Activated T-cell treated with anti-CD3 and anti-CD28 coated beads for 4 hours (primary cell): ENCODE measurements at places on chromosomes 13 and 19.
A peak's percentile ranks its signal among the peaks of the same experiment; 100 is the strongest.

DNA sequence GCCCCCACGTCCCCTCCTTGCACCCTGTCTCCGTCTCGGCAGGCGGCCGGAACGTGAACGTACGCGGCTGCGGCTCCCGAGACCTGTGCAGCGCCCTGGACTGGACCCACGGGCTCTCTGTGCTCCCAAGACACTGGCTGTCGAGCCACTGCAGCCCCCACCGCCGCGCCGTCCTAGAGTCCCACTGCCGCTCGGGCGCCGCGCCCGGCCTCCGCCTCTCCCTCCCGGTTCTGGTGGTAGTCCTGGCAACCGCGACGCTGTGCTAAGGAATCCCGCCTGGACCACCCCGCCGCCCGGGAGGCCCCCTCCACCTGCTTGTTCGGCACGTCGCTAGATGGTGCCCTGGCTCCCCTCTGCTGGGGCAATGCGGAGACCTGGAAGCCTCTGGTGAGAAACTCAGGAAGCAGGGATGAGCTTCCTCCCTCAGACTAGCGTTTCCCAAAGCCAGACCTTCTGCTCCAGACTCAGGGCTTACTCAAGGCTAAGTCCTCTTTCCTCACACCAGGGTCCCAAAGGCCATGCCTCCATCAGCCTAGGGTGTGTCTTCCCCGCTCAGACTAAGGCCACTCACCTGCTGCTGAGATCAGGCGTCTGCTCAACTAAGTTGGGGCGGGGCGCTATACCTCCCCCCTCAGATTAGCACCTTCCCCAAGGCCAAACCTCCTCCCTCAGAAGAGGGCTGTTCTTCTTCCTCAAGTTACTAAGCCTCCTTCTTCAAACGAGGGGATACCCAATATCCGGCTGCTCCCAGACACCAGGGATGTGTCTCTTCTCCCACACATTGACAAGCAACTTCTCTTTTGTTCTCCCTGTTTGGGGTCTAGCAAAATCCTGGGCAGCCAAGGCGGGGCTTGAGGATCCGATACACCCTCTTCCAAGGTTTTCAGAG lies 16.1 kb upstream of the IRGC start:
- DNase-seq, result no peak

DNA sequence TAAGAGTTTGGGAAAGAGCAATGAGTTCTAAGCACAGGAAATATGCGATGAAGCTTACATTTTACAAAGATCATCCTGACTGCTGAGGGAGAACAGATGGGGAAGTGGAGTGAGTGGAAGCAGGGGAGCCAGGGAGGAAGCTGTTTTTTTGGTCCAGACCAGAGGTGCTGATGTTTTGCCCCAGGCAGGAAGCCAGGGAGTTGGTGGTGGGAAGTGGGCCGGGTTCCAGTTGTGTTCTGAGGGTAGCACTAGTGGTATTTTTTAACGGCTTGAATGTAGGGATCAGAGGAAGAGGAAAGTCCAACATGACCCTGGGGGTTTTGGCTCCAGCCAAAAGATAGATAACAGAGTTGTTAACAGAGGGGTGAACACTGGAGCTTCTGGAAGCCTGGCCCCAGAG lies 20.7 kb upstream of the OLFM4 start:
- no peak for DNase-seq

- no peak for DNase-seq
Observed at GRCh38 chr13:100440751-100441425, 147.7 kb downstream of the GGACT start.

GRCh38 chr13:48624858-48625257 lies 28.9 kb upstream of the CYSLTR2 start:
- no peak for DNase-seq

DNA sequence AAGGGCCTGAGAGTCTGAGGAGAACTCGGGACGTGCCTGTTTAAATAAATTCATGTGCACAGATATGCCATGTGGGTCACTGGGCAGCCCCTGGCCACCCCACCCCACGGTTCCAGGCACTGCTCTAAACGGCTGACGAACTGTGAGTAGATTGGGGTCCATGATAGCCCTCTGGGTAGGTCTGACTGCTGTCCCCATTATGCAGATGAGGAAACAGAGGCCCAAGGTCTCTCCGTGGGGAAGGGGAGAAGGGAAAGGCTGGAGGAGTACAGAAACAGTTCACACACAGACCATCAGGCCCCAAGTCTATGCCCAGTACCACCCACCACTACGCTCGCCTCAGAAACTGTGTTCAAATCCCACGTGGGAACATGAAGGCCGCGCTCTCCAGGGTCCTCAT lies 14.1 kb downstream of the ZNF787 start:
- DNase-seq, result no peak

DNA sequence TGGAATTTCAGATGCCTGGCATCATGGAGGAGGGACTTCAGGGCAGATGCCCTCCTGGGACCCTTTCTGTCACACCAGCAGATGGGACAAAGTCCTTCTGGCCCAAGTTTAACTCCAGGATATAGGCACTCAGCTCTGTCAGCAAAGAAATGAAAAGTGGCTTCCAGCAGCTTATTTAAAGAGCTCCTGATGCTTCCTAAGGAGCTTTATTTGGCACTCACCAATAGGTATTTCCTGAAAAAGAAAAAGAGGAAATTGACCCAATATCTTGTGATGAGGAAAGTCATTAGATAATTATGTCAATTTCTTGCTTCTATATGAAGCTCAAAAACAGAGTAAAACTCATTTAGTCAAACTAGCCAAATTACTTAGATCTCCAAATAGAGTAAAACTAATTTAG lies 224.6 kb downstream of the RAP2A start:
- no peak for DNase-seq

GRCh38 chr19:49165865-49166301 lies 8.3 kb downstream of the TRPM4 start:
- DNase-seq, result no peak

DNA sequence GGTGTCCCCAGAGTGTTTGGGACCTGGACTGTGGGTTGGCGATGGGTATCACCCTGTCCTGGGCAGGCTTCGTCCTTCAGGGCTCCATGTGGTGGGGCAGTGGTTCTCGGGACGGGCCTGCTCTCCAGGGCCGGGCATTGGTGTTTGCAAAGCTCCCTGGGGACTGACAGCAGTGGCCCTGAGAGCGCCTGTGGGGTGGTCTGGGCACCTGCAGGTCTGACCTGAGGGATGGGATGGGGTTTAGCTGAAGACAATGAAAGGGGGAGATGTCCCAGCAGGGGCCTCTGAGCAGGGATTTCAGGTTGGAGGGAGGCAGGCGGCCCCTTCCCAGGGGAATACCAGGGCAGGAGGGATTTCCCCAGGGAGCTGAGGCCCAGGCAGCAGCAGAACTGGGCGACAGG lies 68.3 kb upstream of the MCF2L start:
- DNase-seq, result no peak

DNA sequence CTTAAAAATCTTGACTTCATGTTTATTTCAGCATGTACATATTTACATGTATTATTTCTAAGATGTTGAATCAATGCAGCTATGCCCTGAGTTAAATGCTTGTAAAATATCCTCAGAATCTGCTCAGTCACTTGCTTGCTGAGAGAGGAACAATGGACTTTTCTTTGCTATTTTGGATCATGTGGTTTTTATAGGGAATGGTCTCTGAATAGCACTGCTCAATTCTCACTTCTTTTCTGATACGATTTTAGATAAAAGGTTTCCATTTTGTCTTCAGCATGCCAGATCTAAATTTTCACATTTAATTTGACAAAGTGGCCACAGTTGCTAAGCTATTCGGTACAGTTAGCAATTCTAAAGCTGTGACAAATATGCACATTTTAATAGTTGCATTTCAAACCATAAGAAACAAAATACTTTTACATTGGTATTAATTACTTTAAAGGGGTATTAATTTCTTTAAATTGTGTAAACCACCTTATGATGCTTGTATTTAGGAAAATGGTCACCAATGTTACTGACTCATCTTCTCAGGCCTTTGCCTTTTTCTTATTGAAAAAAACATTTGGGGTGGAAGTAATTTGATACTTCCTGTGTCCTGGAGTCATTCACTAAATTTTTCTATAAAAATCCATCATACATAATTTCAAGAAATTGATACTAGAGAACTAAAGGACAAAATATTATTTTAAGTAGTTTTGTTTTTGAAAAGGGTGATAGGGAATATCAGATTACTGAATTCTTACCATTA lies 113.5 kb downstream of the MYO16 start:
- DNase-seq, result no peak

DNA sequence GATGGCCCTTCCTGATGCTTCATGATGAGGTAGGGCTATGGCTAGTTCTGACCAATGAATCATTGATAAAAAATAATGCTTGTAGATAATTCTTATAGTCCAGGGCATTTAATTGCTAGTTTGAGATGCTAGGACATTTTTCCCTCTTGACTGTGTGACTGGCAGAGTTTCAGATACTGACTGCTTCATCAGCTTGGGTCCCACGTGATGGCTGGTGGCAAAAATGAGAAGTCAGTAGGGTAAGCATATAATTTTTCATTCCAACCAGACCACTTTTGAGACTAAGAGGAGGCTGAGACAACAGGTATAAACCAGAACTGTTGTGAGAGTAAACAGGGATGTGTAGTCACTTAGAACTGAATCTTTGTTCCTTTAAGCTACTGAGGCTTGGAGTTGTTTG lies 183.3 kb downstream of the HS6ST3 start:
- no peak for DNase-seq

GRCh38 chr13:40940841-40941240 lies 78.3 kb downstream of the ELF1 start:
- DNase-seq, result no peak

DNA sequence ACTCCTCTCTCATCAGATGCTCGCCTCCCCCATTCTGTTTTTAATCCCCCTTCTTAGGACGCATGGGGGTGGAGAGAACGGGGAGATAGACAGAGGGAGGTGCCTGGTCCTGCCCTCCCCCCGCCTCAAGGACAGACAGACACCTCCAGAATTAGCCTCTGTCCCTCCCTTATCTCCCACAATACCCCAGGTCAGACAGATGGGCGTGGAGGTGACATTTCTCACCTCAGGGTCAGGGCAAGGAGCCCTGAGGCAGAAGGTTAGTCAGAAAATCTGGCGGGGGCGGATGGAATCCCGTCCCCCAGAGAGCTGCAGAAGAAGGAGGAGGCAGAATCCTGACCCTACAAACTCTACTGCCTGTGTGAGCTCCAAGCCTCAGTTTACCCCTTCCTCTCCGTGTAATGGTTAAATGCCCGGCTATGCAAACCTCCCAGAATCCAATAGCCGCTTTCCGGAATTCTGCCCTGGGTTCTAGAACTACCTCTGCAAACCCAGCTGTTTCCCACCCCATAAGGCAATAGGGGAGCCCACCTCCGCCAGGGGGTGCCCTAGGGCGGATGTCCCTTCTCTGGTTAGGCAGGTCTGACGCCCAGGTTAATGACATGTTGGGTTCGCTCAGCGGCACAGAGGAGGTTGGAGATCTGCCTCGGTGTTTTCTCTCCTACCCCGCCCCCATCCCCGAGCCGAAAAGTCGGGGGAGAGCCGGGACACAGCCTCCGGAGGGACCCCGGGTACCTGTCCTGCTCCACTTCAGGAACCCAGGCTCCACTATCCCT lies 900 bp downstream of the PPP1R13L start:
- peak; percentile 48 for DNase-seq

- DNase-seq, result no peak
Observed at GRCh38 chr13:73803997-73804396, 330.2 kb downstream of the KLF12 start.

DNA sequence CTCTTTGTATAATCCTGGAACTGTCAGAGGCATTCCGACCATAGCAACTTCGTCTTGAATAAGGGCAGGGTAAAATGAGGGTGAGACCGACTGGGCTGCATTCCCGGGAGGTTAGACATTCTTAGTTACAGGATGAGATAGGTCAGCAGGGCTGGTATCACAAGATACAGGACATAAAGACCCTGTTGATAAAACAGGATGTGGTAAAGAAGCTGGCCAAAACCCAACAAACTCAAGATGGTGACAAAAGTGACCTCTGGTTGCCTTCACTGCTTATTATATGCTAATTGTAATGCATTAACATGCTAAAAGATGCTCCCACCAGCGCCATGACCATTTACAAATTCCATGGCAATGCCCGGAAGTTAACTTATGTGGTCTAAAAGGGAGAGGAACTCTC lies 27.7 kb upstream of the MBNL2 start:
- no peak for DNase-seq

- DNase-seq, result no peak
Observed at GRCh38 chr13:85520445-85520844, 278.8 kb downstream of the SLITRK6 start.

DNA sequence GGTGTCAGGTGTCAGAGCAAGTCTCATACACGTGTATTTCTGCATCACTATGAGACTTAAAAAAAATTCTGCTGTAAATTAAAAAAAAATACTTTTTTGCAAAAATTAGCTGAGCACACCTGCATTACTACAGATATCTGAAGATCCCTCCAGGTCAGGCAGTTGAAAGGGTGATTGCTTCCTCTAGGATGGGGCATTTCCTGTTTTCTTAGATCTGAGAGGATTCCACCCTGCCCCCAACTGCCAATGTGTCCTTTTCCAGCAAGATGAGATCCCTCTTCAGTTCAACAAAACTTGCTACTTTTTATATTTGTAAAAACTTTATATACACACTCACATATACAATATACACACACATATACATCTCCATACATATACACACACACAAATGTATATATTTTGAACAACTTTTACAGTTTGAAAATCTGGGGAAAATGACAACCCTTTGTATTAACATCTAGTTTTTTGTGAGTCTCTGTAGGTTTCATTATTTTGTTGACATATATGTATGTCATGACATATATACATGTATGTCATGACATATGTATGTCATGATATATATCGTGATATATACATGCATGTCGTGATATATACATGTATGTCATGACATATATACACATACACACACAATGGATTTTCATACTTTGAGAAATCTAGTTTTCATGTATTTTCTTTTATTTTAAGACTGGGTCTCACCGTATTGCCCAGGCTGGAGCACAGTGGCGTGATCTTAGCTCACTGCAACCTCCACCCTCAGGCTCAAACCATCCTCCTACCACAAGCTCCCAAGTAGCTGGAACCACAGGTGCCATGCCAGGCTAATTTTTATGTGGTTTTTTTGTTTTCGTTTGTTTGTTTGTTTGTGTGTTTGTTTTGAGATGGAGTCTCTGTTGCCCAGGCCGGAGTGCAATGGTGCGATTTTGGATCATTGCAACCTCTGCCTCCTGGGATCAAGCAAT lies 17.8 kb downstream of the ZNF813 start:
- DNase-seq, result no peak

GRCh38 chr13:76636829-76637228 lies 249.4 kb downstream of the KCTD12 start:
- no peak for DNase-seq

- DNase-seq, result no peak
Observed at GRCh38 chr19:53394522-53394973, 401 bp upstream of the ZNF765 start.

- no peak for DNase-seq
Observed at GRCh38 chr13:26025196-26025595, 26.6 kb downstream of the SHISA2 start.
